GM19239 (cell line): ENCODE measurements at places on chromosomes 3 and 15.

DNA sequence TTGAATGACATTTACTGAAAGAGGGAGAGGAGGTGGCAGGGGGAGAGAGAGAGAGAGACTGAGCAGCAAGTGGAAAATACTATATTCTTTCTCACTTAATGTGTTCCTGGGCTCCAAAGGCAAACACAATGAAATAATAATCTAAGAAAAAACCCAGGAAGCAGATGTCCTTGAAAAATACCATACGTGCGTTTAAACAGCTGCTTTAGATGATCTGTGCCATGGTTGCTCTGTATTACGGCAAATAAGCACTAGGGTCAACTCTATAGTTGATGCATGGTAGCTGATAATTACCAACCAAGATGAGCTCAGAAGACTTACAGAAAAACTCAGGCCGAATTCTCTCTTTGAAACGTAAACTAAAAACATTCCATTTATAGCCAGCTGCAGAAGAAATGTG lies 410.3 kb upstream of the TBL1XR1 start:
- DNase-seq, result no peak

DNA sequence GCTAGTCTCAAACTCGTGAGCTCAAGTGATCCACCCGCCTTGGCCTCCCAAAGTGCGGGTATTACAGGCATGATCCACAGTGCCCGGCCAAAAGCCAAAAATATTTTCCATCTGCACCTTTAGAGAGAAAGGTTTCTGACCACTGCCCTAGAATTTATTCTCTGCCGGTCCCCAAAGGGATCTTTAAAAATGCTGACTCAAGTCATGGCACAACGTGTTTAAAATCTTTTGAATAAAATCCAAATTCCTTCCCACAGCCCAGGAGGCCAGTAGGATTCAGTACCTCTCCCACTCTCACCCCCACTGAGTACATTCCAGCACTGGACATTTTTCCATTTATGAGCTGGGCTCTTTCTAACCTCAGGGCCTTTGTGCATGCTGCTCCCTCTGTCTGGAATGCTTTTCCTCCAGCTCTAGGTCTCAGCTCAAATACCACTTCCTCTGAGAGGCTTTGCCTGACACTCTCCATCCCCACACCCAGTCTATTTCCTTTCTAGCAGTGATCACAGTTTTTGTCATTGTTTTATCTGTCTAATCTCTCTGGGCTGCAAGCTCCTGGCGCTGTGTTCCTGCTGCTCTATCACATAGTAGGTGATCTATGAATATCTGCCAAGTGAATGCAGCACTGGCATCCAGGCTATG lies 502.9 kb downstream of the SHQ1 start:
- DNase-seq, result no peak

DNA sequence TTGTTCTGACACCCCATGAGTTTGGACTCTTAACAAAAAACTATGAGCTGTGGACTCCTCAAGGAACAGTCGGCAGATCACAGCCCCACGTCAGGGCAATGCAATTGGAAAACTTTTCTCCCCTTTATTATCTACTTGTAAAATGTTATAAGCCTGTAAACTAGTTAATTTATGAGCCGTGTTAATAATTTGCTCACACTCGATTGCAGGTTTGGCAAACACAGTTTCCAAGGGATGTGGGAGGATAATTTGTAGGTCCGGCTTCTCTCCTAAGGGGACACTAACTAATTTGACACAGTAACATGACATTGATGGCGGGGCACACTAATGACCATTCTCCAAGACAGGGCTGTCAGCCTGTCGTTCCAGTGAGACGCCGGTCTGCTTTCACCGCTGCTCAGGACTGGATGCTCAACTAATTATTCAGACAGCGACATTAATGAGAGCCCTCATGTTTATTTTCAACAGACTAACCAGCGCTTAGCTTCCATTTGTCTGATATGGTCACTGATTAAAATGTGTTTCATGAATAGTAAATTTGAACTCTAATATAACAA lies 222.1 kb downstream of the FOXP1 start:
- no peak for DNase-seq

- no peak for DNase-seq
Observed at GRCh38 chr15:31471731-31472430, 145.2 kb downstream of the KLF13 start.

- no peak for DNase-seq
Observed at GRCh38 chr15:62823561-62823960, 219.0 kb upstream of the TPM1 start.

- no peak for DNase-seq
Observed at GRCh38 chr15:29988701-29989100, 94.1 kb upstream of the GOLGA8J start.

DNA sequence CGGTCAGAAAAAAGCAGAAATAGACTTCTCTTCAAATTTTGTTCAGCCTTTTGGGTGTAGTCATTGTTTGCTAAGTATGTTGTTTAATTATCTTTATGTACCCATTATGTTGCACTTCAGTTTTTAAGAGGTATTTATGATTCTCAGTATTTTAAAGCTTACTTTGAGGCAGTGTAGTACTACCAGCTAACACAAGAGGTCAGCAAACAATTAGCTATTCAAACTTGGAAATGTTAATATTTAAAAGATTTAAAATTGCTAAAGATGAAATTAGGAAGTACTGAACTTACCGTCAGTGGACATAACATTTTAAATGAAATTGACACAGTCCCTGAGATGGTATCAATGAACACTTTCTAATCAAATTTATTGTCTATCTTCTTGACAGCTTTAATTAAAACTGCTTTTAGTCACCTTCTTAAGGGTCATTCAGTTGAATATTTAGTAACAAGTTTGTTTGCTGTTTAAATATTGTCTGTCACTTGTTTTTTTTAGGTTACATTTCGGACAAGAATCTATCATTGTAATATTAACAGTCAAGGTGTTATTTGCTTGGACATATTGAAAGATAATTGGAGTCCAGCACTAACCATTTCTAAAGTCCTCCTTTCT lies 28.1 kb downstream of the NKIRAS1 start:
- no peak for DNase-seq

GRCh38 chr3:95172164-95172943 lies 1109.5 kb downstream of the NSUN3 start:
- no peak for DNase-seq

DNA sequence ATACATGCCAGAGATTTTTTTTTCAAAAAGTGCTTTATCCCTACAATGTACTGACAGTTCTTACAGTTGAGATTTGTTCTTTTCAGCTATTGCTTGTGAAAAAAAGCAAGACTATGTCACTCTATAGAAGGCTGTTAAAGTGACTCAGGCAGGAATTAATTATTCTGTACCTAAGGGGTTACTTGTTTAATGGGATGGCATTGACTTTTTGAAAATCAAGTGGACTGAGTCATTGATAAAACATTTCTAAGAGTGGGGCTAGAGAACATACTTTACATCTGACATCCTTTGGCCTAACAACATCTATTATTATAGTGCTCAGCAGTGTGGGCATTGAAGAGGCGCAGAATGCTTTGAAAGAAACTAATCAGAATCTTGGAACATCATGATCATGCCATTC lies 34.3 kb downstream of the INTS14 start:
- DNase-seq, result no peak

GRCh38 chr15:101646672-101647071 lies 5.5 kb downstream of the TM2D3 start:
- DNase-seq, result no peak

DNA sequence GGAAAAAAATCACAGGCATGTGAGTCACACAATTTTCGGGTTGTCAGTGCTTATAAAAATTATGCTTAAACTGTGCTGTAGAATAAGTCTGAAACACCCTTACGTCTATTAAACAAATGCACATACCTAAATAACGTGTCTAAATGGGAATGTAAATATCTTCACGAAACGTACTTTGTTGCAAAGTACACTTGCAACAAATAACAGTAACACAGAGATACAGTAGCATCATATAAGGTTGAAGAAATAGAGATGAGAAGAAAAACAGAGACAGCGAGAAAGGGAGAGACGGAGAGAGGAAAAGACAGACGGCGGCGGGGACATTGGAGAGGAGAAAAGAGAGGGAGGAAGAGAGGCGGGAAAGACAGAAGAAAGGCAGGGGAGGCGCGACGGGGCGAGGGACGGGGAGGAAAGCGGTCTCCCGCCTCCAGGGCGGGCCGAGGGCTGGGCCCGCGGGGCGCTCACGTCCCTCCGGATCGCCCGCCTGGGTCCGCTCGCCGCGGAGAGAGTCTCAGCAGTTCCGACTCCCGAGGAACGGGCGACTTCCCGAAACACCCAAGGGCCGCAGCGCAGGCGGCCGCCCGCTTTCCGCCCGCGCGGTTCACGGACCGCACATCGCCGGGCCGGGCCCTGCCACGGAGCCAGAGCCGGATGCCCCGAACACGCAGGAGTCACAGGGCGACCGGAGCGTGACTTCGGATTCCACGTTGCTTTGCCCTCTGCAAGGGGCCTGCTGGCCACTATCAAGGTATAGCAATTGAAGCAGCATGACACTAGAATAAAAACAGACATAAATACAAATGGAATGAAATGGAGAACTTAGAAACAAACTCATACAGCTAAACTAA lies 153.4 kb downstream of the LMLN start:
- DNase-seq, result no peak
